ENCODE measurements at places on chromosomes 16 and 17.

DNA sequence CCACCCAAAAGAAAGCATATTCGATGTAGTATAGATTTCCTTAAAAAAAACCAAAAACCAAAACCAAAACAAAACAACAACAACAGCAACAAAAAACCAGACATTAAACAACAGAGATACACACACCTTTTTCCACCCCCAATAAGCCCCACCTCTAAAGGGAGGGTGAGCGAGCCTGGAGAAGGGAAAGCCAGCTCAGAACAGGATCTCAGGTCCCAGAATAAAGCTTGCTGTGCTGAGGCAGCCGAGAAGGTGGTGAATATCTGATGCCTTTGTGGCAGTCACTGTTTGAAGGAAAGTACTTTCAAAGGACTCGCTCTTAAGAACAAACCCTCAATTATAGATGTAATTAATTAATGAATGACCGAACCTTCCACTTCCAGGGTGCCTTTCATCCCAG is 470 bp downstream of the KRT23 start:
- DNase-seq, result no peak

DNA sequence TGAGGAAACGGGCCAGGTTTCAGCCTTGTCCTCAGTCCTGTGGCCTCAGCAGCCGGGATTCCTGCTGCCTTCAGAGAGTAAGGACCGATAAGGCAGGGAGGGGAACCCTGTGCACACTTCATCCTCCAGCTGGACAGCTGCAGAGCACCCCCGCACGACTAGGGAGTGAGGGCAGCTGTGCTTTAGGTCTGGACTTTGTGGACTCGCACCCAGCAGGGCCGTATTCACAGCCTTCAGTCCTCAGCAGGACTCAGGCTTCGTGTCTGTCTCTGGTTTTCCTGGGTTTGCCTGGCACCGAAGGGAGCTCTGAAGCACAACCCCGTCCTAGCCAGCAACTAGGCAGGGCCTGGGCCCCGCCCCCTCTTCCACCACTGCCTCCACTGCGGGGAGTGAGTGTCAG is 45.8 kb upstream of the CACNG5 start:
- no peak for DNase-seq

GRCh38 chr17:69606142-69606800 is 191.8 kb downstream of the MAP2K6 start:
- no peak for DNase-seq

DNA sequence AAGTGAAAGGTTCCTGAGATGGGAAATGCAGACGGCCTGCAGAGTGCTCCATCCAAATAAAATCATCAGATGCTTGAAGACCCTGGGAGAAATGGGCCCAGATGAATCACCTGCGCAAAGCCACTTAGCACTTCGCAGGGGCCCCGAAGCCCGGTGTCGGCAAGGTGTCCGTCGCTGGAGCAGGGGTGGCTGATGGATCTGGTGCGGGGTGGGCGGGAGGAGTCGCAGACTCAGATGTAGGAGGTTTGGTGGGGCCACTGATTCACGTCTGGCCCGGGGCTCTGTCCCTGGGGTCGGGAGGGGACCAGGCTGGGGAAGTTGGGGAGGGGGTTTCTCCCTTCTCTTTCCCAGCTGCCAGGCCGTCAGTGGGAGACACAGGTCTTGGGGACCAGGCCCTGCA is 21.6 kb upstream of the SSTR5 start:
- no peak for DNase-seq

DNA sequence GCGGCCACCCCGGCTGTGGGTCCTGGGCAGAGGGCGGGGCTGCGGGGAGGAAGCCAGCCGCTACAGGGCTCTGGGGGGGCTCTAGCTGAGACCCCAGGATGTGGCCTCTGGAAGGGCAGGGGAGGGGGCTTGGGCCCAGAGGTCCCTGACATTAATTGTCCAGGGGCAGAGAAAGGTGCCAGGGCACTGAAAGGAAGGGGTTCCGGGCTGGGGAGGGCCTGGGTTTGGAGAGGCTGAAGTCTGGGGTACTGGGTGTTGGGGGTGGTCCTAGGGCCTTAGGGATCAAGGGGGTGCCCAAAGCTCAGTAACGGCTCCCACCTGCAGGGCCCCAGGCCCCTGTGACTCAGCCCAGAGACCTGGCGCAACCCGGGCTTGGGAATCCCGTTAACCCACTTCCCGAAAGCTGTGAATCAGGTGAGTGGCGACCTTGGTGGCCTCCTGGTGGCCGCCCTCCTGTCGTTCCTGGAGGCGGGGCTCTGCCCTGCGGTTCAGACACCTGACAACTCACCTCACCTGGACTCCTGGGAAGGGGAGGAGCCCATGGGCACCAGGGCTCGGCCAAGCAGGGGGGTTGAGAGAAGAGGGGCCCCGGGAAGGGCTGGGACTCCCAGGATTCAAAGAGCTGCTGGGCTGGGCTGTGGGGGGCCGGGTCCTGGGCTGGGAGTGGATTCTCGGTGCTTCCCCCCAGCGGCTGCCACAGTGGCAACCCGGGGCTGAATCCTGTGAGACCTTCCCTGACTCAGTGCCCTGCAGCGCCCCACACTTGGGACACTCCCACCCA is 465 bp upstream of the PRSS22 start:
- no peak for DNase-seq

DNA sequence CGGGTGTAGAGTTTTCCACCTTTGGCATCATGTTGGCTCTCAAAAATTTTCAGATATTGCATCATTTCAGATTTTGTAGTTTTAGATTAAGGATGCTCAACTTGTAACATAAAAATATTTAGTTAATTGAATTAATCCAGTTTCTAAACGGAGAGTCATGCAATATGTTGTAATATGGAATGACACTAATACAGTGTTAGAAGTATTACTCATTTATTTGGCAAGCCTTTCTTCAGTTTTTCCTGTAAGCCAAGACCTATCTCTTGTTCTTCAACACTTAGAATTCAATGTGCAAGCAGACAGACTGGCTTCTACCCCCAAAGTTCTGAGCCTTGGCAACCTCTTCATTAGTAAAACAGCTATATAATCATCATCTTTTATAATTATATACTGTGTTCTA is 985.0 kb upstream of the GOT2 start:
- no peak for DNase-seq

Measured in nucleus accumbens (tissue), 56 donors.